ENCODE measurements at places on chromosomes 4 and X.

GRCh38 chrX:64843224-64843623 lies 133.0 kb downstream of the ZC4H2 start:
- DNase-seq, result no peak

DNA sequence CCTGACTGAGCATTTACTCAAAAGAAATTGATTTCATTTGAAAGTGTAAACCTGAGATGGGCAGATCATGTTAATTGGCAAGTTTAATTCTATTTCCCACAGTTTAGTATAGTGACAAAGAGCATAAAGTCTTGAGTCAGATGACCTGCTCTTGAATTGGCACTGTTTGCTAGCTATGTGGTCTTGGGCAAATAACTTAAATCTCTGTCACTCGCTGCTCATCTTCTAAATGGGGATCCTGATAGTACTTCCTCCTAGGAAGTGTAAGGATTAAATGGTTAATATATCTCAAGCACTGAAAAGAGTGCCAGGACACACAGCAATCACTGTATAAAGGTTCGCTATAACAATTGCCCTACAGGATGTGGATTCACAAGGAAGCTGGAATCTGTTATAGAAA lies 242.8 kb upstream of the JADE1 start:
- no peak for DNase-seq

GRCh38 chrX:55907968-55908607 lies 190.5 kb downstream of the RRAGB start:
- DNase-seq, result no peak

GRCh38 chrX:149992918-149993317 lies 54.6 kb upstream of the EOLA2 start:
- no peak for DNase-seq

DNA sequence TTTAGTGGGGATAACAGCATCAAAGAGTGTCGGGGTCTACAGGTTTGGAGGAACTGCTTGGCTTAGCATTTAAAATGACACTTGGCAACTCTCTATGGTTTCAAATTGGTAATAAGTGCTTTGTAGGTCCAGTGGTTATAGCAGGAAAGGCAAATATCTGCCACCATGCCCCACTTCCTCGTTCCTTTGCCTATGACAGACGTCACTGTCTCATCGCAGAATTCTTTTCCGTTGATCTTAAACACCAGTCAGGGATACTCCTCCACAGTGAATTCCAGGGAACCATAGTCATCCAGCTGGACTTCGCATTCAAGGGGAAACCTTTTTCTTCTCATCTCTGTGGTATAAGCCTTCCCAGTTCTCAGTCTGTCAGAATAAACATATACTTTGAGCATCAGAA lies 319.1 kb downstream of the GPAT3 start:
- no peak for DNase-seq

- DNase-seq, result no peak
Measured at GRCh38 chr4:184294606-184295133, 77.0 kb upstream of the ENPP6 start.

- DNase-seq, result no peak
Measured at GRCh38 chrX:113726466-113726865, 857.4 kb upstream of the HTR2C start.

DNA sequence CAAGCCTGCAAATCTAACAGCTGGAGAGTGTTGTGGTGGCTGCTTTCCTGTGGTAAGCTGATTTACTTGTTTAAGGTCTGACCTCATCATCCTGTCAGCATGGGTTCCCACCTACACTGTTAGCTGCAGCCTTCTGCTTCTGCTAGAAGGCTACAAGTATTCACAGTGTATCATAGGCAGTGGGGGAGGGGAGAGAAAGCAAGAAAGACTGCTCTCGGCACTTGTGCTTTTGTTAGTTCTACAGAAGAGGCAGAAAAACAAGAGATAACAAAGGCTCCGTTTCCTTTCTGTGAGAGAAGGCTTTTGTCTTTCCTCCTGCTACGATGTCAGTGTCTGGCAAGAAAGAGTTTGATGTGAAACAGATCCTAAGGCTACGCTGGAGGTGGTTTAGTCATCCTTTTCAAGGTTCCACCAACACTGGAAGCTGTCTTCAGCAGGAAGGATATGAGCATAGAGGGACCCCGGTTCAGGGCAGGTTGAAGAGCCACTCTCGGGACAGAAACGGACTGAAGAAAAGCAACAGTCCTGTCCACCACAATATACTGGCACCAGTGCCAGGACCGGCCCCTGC lies at the start of gene KLHL4:
KLHL4 (plus strand) TSS at position 232 of the 571 bp plus-strand sequence; CDS start at position 324, 92 bp downstream.
- DNase-seq, result peak; percentile 36

DNA sequence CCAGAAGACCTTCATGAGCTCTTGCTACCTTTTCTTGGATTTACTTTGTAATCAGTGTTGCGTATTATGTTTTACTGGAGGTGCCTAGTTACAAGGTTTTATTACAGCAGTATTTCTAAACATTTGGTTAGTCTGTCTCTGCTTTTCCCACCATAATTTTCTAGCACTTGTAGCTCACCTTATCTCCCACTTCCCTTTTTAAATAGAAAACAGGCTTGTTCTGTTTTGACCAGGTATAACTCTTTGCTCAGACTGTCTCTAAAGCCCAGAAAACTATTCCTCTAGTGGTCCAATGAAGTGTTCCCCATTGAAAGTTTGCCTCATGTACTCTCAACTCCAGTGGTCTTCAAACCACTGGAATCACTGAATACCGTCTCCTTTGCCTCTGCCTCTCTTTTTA lies 43.9 kb downstream of the AFF1 start:
- no peak for DNase-seq

- no peak for DNase-seq
Measured at GRCh38 chr4:77560170-77560569, 45.5 kb upstream of the CXCL13 start.

DNA sequence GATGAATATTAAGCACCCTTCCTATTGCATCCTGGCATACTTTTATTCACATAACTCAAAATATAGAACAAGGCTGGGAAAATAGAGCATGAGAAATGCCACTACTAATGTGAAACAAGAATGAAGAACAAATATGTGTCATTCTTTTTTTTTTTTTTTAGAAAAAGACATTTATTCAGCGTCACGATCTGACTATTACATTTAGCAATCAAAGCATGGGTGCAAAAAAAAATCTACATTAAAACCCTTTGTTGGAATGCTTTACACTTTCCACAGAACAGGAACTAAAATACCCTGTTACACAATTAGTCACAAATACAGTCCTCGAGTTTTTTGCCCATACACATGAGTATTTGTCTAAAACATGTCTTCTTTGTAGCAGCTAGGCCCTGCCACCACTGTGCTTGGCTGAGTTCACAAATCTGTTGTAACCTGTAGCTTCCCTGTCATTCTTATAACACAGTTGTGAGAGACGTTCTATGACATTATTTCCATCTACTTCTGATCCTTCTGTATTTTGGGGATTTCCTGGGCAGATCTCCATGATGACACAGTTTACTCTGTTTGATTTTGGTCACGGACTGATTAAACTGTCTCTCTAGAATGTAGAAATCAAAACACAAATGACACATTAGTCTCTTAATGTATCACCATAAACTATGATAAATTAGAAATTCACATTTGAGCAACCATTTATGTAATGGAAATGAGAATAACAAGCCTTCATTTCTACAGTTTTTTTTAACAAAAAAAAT lies 9.4 kb upstream of the TET2 start:
- no peak for DNase-seq

- DNase-seq, result no peak
Measured at GRCh38 chrX:24876530-24877287, 139.1 kb downstream of the ARX start.

DNA sequence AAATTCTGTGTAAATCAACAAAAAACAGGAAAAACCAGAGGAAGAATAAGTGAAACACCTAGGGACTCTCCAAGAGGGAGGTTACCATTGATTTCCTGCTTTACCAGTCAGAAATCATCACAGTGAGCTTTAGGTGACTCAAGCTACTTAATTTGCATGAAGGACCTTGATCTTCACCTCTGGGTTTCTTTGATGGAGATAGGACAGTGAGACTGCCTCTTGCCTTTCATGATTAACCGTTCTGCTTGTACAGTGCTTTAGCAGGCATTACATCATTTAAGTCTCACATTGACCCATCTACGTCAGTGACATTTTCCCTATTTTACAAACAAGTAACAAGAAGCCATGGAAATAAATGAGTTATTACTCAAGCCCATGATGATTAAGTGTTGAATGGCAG lies 3.4 kb upstream of the GK start:
- no peak for DNase-seq

DNA sequence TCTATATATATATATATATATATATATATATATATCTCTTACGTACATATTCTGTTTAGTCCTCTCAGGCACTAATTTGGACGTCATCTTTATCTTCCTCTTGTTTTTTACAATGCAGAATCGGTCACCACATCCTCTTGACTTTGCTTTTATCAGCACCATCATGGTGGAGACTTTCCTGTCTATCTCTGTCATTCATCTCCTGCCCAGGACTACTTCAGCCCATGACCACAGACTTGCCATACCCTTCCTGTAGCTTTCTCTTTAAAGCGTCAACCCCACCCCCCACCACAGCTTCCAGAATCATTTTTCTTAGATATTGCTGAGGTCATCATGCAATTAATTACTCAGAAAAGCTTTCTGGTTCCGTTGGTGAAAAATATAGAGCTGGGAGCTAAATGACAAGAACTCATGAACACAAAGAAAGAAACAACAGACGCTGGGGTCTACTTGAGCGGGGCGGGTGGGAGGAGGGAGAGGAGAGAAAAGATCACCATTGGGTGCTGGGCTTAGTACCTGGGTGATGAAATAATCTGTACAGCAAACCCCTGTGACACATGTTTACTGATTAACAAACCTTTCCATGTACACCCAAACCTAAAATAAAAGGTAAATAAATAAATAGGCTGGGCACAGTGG lies 30.5 kb upstream of the PRKX start:
- DNase-seq, result no peak

DNA sequence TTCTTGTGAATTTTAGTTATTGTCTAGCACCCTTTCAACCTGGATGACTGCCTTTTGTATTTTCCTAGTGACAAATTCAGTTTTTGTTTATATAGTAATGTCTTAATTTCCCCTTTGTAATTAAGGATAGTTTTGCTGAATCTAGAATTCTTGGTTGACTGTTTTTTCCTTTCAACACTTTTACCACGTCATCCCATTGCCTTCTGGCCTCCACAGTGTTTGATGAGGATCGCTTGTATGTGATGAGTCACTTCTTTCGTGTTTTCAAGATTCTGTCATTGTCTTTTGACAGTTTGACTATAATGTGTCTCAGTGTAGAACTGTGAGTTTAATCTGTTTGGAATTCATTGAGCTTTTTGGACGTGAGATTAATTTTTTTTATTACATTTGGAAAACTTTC lies 30.1 kb downstream of the KDM6A start:
- no peak for DNase-seq

DNA sequence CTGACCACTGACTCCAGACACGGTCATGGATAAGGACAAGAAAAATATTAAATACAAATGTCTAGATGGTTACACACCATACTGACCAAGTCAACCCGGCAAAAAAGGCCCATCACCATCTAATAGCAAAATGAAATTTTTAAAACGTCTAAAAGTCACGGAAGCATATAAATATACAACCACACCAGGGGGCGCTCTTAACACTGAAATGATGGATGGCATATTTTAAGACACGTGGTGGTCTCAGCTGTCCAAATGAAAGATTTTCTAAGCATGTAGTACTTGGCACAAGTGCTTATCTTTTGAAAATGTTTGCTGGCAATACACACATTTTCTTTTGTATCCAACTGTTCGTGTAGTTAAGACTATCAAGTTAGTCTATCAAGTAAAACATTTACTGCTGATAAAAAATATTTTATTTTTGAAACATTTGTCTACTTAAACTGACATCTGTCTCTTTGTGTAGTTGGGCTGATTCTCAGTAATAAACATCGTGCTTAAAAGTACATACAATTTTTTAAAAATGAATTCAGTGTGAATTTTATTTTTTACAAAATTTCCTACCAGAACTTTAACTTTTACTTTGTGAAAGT lies 64.6 kb downstream of the COX7B2 start:
- DNase-seq, result no peak

Measured in amygdala (tissue), 56 donors.